Uterus (tissue), 4 donors: ENCODE measurements at places on chromosomes 3 and 15. TPM values are rescaled to one million over a fixed set of nuclear protein-coding genes. Genes with fewer than 3 reads are reported as not detected.

STRA6 gene
- not detected for total RNA-seq

POLQ gene
- 0.26 TPM for total RNA-seq

ABHD17C gene
- total RNA-seq = 0.29 TPM

SLC35A5 gene
- 11.5 TPM for total RNA-seq

DNA sequence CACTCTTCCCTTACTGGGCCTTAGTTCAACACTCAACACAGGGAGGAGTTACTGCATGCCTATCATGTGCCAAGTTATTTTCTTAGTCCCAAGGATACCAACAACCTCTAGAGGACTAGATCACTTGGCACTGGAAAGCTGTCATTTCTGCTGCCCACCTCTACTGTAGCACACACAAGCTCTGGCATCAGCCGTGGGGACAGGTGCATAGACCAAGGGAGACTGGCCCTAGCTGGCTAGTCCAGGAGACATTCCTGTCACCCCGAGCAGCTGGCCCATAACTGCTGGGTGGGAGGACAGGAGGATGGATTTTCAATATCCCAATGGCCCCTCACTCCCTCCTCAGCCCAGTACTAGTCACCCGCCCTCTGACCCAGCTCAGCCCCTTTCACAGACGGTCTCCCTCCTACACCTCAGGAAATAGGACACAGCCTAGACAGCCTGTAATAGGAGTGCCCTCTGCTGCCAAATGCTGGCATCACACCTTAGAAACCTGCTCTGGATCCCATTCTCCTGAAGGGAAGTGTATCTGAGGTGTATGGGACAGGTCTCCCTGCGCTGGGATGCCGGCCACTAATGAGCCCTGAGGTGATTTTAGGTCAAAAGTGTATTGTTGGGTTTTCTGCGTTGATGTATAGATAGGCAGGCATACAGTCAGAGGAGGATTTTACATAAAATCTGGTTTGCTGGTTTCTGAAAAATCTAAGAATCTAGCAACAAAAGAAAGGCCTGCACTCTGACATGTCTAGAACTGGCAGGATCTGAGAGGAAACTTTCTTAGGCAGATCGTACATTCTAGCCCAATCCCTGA, 3.4 kb upstream of the DZIP1L start:
- DNase-seq = peak; percentile 74

- DNase-seq = no peak
Observed at GRCh38 chr3:148540266-148540665, 157.4 kb upstream of the AGTR1 start.

- no peak for DNase-seq
Observed at GRCh38 chr3:169604118-169604517, 59.4 kb downstream of the MECOM start.

- no peak for DNase-seq
Observed at GRCh38 chr3:27574438-27574795, 90.2 kb upstream of the SLC4A7 start.

GRCh38 chr3:110518031-110518430, 553.6 kb upstream of the NECTIN3 start:
- no peak for DNase-seq

- DNase-seq = no peak
Observed at GRCh38 chr3:126649556-126650092, 5.3 kb downstream of the TXNRD3 start.

GRCh38 chr3:184015381-184016019, 2.2 kb downstream of the ABCC5 start:
- DNase-seq = no peak

DNA sequence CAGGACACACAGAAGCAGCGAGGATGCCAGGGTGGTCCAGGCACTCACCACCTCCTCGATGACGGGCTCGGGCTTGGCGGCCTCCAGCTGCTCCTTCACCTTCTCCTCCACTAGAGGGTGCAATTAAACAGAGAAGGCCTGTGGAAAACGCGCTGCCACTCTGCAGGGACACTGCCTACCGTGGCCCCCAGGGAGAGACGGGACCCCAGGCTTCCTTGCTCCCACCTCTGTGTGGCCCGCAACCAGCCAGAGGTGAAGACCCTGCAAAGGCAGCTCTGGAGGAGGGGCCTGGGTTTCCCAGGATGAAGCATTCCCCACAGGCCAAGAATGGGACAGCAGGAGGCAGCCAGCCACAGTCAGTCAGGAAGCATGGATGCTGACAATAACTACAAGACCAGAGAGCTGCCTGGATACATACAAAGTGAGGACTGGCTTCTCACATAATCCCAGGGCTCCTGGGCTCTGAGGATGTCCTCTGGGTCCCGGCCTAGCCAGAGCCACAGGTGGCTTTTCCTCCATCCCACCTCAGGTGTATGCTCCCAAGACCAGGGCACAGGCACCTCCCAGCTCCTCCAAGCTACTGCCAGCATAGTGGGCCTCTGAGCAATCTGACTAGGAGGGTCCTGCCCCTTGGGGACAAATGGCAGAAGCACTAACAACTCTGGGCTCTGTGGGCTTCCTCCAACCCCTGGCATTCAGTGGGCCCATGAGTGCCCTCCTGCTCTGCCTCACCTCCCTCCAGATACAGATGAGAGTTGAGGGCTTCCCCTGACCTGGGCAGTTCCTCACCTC, 46.2 kb downstream of the PTH1R start:
- peak; percentile 18 for DNase-seq

DNA sequence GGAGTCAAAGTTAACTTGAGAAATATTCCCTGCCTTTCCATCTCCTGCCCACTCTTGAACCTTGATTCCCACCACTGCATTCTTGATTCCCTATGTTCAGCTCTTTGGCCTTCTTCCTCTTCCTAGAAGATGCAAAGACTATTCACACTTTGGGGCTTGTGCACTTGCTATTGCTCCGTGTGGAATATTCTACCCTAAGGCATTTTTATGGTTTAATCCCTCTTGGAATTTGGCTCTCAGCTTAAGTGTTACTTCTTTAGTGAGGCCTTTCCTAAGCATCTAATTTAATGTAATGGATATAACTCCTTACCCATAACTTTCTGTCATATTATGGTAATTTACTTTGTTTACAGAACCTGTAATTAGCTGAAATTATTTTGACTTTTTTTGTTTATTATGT, 318.9 kb upstream of the COL8A1 start:
- no peak for DNase-seq

GRCh38 chr15:64485796-64486195, 25.4 kb downstream of the ZNF609 start:
- DNase-seq = no peak

- DNase-seq = peak; percentile 33
Observed at GRCh38 chr15:81480645-81481053, 106.6 kb upstream of the TMC3 start.

DNA sequence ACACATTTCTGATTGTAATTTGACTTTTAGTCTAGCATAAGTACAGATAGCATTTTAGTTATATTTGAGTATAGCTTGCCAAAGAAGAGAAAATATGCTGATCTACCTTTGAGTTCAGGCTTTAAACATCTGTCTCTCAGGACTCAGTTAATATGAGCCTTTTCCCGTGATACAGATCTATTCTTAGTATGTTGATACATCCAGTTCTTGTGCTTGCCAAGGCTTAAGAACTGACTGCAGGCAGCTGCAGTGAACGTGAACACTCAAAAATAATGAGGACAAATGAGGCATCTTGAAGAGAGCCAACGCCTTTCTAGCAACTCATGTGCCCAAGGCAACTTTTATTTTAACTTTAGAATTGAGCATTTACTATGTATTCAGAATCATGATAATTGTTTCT, 325.5 kb downstream of the SI start:
- no peak for DNase-seq

DNA sequence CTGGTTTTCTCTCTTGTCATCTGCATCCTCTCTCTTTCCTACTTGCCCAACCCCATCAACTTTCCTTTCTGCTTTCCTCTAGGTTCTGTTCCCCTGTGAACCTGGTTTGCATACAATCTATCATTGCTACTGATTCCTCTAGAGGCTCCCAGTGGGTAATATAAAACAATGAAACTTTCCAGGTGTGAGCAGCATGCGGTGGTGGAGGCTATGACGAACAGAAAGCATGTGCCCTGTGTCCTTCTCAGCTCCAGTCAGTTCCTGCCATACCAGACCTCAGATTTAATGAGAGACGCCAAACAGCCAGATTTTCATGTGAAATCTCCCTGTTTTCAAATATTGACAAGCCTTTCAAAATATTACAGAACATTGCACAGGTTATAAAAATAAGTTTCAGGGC, 3.5 kb upstream of the ACAP2 start:
- DNase-seq = no peak

DNA sequence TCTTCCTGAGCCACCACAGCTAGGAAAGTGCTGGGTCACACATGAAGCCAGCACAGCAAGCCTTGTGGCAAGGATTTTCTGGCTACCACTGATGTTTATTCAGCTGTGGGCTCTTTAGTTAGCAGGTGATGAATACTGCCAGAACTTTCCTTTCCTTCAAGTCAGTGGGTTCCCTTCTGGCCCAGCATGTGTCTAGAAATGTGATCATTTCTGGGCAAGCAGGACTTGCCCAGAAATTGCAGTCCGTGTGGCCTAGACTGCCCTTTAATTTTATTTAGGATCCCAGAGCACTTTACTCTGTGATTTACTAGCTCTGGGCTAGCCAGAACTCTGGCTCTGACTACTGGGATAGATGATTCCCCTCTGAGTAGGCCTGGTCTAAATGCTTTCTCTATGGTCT, 397.5 kb downstream of the ZIC4 start:
- DNase-seq = no peak

GRCh38 chr15:57565311-57565710, 26.4 kb upstream of the MYZAP start:
- no peak for DNase-seq

DNA sequence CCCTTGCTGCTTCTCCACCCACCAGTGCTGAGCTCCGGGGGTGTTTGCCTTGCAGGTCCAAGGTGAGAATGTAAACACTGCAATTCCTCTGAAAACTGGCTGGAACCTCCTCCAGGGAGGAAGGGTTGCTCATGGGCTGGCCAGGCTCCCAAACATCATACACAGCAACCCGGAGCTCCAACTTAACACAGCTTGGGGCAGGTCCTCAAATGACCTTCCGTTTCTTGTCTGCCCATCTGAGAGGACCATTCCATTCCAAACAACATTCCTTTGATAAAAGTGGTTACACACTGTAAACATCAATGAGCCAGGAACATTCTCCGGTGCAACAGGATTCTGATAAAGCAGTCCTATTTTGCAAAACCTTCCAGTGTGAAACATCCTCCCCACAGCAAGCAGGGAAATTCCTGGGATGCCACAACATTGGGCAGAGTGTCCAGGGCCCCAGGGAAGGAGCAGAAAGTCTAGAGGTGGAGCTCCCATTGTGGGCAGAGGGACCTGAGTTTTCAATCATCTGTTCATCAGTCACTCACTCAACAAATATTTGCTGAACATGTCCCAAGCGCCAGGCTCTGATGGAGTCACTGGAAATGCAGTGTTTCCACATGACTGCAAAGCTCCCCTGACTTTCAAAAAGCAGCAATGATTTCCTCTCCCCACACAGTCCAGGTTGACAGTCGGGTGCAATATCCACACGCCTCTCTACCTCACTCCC, 7.3 kb upstream of the HEG1 start:
- no peak for DNase-seq

- DNase-seq = no peak
Observed at GRCh38 chr3:159813822-159814531, 174.7 kb upstream of the IL12A start.

DNA sequence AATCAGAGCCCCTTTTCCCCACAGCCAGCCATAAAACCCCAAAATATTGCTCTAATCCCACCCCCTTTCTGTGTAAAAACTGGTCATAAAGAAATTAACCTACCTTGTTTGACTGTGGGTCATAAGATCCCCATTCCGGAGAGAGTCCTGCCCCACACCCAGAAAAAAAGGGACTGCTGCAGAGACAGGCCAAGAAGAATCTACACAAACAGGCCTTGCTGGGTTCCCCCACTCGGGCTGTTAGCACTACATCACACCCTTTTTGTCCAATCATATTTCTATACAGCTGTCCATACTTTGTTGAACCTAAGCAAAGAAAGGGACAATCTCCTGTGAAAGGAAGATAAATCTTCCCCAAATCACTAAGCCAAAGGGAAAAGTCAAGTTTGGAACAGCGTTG, 84.4 kb upstream of the MFGE8 start:
- DNase-seq = no peak

DNA sequence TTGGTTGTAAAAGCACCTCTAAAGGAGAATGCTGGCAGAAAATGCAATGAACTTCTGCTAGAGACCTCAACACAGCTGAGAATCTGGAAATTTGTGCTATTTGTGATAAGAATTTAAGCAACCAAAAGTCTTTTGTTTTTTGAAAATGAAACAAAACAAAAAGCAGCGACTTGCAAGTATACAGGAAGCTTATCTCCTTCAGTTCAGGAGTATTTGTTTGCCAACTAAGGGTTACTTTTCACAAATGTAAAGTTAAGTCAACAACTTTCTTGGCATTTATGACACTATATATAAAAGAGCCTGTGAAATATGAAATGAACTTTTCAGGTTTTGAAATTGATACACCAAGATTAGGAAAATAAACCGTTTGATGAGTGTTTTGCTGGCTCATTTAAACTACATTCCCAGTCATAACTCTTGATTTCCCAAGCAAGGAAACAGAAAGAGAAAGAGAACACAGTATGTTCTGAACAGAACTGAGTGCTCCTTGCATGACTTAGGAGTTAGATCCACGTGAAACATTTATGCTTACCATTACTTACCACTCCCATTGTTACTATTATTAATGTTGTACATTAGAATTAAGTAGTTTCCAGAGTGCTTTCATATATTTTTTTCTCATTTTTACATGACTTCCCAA, 92.3 kb upstream of the COL8A1 start:
- DNase-seq = no peak

- no peak for DNase-seq
Observed at GRCh38 chr3:188829130-188829529, 342.6 kb upstream of the TPRG1 start.

- DNase-seq = no peak
Observed at GRCh38 chr3:39727415-39727814, 82.0 kb upstream of the MYRIP start.
